Stimulated activated CD8-positive, alpha-beta memory T cell treated with anti-CD3 and anti-CD28 coated beads, Interleukin-4, amount 100 ng/mL, for 1 hour (primary cell): ENCODE measurements at places on chromosomes 3 and 15.
A peak's percentile ranks its signal among the peaks of the same experiment; 100 is the strongest.

- DNase-seq, result no peak
Measured at GRCh38 chr3:82088749-82089148, 327.3 kb upstream of the GBE1 start.

GRCh38 chr3:77125966-77126365 is 86.1 kb downstream of the ROBO2 start:
- DNase-seq, result no peak

DNA sequence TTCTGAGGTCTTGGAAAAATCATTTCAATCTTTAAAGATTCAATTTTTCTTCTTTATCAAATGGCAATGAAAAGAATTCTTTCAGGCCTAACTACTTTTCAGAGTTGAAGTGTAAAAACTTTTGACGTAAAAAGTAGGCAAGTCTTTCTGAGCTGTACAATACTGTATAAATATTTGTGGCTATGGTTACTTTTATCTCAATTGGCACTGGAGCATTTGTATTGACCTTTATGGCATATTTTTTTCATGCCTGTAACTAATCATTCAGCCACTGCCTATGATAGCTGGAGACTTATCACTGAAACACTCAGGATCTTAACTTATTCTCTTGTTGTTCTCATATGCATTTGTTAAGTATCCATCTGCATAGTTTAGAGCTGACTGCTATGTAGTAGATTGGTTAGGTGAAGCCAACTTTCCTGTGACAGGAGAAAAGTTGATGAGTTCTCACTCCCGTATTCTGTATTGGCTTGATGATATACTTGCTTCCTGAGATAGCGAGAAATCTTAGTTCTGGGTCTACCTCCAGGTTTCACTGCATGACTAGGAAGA is 290.4 kb upstream of the TBL1XR1 start:
- DNase-seq, result no peak

GRCh38 chr15:28107111-28107903 is 8.2 kb upstream of the OCA2 start:
- DNase-seq, result no peak

- DNase-seq, result no peak
Measured at GRCh38 chr3:62164196-62164595, 209.2 kb downstream of the FEZF2 start.

- DNase-seq, result no peak
Measured at GRCh38 chr15:39028069-39028468, 463.5 kb upstream of the RASGRP1 start.

GRCh38 chr3:139111392-139112229 is 66.9 kb upstream of the PRR23C start:
- DNase-seq, result peak; percentile 11

GRCh38 chr3:99199021-99199420 is 297.5 kb upstream of the DCBLD2 start:
- DNase-seq, result no peak

GRCh38 chr3:171026597-171027293 is at the start of gene SLC2A2:
Gene SLC2A2 (minus strand): TSS chr3:171026720. CDS start chr3:171026670, 50 bp downstream.
- no peak for DNase-seq

GRCh38 chr15:76533060-76533820 is 196.7 kb downstream of the ISL2 start:
- no peak for DNase-seq
